ENCODE measurements at places on chromosomes 1 and 21.

GRCh38 chr1:41024953-41025352 lies 3.4 kb upstream of the SLFNL1 start:
- no peak for DNase-seq

DNA sequence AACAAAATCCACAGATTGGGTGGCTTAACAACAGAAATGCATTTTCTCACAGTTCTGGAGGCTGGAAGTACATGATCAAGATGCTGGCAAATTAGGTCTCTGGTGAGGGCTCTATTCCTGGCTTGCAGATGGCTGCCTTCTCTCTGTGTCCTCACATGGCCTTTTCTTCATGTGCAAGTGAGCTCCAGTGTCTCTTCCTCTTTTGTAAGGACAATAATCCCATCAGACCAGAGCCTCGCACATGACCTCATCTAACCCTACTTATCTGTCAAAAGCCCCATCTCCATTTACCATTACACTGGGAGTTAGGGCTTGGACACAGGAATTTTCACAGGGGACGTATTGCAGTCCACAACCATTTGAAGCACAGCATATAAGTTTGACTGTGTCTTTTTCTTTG lies 181.6 kb downstream of the NEGR1 start:
- no peak for DNase-seq

GRCh38 chr1:91833946-91834345 lies 52.0 kb downstream of the TGFBR3 start:
- DNase-seq: no peak

DNA sequence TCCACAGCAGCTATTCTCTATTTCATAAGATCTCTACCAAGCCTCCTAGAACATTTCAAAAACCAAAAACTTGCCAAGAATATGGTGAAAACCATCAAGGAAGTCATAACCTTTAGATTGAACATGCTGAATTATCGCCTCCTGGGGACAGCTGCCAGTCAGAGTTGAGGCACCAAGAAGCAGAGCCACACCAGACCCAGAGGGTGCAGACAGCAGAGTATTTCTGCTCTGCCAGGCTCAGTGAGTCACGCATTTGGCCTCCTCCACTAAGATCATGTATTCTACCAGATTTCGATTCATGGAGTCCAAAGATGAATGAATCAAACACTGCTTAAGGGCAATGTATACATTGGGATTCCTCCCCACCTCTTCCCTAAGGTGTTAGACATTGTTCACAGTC lies 2.1 kb downstream of the F3 start:
- DNase-seq: no peak

DNA sequence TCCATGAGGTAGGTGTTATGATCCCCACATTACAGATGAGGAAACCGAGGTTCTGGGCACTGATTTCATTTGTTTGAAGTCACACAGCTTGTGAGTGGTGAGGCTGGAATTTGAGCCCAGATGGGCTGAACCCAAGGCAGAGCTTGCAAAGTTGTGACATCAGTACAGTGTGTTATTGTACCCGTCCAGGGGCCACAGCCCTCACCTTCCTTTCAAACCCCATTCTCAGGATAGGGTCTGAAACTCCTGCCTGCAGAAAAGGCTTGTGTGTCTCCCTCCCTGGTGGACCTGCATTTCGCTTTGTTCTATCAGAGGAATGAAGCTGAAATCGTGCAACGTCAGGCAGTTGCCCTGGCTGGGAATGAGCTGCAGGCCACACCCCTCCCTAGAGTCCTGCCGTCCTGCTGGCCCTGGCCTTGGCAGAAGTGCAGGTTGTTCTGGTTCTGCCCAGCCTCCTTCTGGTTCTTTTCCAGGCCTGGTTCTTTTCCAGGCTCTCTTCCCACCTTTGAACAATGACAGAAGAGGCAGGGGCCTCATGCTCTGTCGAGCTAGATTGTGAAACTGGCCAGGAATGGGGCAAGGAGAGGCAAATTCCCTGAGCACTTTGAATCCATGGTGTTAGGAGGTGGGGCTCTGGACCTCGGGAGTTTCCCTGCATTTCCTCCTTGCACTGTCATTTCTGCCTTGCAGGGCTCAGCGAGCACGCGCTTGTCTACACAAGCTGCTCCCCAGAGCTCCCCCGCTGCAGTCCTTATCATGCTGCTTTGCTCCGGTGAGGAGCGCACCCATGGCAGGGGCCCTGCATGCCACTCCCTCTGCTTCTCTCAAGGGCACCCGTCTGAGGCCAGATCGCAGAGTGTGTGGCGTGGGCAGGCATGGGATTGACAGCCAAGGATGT lies 8.2 kb upstream of the MYOM3 start:
- DNase-seq: no peak

- DNase-seq: no peak
Measured at GRCh38 chr21:17414766-17415165, 98.1 kb upstream of the CXADR start.

DNA sequence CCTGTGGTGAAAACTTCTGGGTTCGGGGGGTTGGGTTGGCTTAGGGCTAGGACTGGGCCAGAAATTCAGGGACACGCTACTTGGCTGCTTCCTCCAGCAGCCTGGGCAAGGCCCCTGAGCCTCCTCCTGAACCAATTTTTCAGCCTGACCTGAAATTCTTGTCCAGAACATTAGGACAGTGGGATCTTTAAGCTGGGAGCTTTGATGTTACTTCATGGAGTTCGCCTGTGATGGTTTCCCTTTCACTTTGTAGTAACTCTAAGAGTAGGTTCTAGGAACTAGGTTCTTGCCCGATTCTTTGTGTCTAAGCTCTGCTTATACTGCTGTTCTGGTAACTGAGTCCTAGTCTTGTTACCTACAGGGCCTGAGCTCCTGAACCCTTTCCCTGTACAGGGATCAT lies 75.3 kb downstream of the S1PR1 start:
- DNase-seq: no peak

DNA sequence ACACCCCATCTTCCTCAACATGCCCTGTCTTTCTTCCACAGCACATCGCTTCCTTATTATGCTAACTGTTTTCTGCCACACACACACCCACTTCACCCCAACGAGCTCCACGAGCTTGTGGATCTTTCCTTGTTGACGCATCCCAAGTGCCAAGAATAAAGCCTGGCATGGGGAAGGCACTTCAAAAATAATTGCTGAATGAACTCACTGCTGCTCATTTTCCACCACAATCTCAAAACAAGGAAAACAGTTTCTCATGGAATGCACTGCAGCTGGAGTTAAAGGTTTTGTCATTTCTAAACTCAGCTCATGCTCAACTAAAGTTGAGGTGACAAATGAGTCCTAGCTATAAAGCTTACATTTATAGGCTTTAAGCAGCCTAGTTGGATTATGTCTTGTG lies 86.0 kb downstream of the TIAM1 start:
- no peak for DNase-seq

DNA sequence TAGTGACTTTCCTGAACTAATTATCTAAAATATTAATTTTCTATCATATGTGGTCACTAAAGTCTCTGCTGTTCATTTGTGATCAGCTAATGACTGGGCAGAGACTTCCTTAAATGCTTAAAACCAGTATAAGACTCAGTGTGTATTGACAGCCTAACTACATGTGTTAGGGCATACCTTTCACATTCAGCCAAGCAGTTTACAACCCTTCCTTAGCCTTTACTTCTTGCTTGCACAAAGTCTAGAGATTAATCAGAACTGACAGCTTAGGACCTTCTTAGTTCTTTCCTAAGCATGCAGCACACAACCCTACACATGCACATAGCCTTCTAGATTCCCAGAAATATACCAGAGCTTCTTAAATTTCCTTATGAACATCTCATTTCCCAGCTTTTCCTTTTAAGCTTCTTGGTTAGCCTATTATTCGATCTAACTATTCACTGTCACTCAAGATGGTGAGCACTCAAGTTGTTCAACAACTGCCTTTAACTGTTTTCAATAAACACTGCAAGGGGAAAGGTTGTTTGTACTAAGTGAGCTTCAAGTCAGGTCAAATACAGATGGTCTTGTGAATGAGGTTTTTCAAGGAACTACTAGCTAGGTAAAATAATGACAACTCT lies 13.4 kb downstream of the EYA3 start:
- no peak for DNase-seq

- peak; percentile 92 for DNase-seq
Measured at GRCh38 chr1:145927063-145927886, at the start of gene RBM8A. Gene RBM8A (minus strand): TSS chr1:145927484. CDS start chr1:145927426, 58 bp downstream.

GRCh38 chr1:25018943-25019336 lies 88.9 kb upstream of the RUNX3 start:
- no peak for DNase-seq

DNA sequence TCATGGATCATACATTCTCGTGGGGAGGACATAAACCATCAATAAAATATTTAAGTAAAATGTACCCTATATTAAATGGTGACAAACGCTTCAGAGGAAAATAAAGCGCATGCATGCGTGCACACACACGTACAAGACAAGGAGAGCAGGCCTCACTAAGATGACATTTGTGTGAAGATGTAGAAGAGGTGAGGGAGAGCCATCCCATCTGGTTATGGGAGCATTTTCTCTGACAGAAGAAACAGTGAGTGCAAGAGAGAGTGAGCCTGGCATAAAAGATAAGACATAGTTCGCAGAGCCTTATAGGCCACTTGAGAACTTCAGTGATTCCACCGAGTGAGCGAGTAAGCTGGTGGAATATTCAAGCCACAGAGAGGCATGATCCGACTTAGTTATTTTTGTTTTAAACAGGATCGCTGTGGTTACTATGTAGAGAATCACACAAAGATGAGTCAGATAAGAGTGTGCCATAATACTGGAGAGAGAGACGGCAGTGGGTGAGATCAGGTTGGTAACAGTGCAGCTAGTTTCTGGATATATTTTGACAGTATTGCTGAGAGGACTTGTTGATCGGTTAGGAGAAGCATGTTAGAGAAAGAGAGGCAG lies 624.2 kb downstream of the PLPP3 start:
- DNase-seq: no peak

- DNase-seq: no peak
Measured at GRCh38 chr1:108113496-108113895, 86.6 kb downstream of the SLC25A24 start.

- no peak for DNase-seq
Measured at GRCh38 chr1:213057264-213058059, 6.4 kb downstream of the RPS6KC1 start.

GRCh38 chr1:188782220-188782841 lies 1695.3 kb downstream of the BRINP3 start:
- no peak for DNase-seq

- no peak for DNase-seq
Measured at GRCh38 chr1:31152181-31152795, 86.8 kb upstream of the PUM1 start.
